ENCODE measurements at places on chromosomes 7 and 10. TPM values are rescaled to one million over a fixed set of nuclear protein-coding genes. Genes with fewer than 3 reads are reported as not detected.

Gene PNLIP
- not detected for total RNA-seq

Gene FEZF1
- total RNA-seq, result 2.3 TPM

Gene SORBS1
- total RNA-seq, result 1.4 TPM

Gene PLCE1
- 0.80 TPM for total RNA-seq

Gene CCDC172
- total RNA-seq, result 0.06 TPM

Gene KIAA1549
- total RNA-seq, result 3.3 TPM

Gene ADAM8
- total RNA-seq, result 0.50 TPM

Gene SERPINE1
- 12.7 TPM for total RNA-seq

Gene ZFAND4
- total RNA-seq, result 8.2 TPM

Gene RBM20
- 4.6 TPM for total RNA-seq

Gene CTBP2
- 69.8 TPM for total RNA-seq

Gene MSS51
- total RNA-seq, result not detected

Gene SH2D4B
- not detected for total RNA-seq

Gene GCC1
- total RNA-seq, result 18.6 TPM
